Effector CD4-positive, alpha-beta T cell (primary cell): ENCODE measurements at places on chromosomes 12 and 14.
A peak's percentile ranks its signal among the peaks of the same experiment; 100 is the strongest.

GRCh38 chr12:108447168-108447832 lies 67.8 kb upstream of the FICD start:
- no peak for DNase-seq

DNA sequence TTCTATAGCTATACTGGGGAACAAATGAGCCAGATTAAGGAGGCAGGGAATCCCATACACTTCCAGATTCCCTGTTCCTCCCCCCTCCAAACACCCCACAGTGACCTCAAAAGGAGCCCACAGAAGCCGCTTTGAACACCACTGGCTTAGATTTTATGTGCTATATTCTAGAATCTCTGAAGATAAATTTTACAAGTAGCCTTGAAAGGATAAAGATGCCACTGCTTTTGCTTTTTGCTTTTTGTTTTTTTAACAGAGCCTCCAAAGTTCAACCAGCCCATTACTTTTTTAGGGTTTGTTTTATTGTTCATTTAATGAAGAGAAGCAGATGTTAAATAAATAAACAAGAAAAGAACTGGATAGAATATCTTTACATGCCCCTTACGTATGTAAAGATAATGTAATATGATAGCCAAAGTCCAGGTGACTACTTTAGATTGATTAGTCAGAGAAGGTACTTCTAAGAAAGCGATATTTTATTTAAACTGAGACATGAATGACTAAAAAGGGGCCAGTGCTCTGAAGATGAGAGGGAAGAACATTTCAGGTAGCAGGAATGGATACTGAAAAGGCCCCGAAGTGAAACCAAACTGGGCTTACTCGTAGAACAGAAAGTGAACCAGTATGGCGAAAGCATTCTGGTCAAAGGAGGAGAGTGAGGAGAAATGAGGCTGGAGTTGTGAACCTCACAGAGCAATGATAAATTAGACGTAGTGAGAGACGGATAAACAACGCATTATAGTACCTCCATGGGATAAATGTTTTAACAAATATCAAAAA lies 44.6 kb downstream of the DUSP6 start:
- no peak for DNase-seq

DNA sequence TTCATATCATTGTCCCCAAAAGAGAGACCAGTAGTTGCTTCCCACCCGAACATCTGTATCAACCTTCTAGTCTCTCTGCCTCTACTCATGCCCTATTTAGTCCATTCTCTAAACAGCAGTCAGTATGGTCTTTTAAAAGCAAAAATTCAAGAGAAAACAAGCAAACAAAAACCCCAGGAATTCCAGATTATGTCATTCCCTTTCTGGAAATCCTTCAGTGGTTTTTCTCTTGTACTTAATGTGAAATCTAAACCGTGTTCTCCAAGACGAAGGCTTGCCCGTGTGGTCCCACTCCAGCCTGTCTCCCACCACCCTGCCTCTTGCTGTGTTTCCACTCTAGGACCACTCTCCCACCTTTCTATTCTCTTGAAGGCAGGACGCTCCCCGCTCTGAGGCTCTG lies 90.8 kb downstream of the TMEM30B start:
- DNase-seq, result no peak

GRCh38 chr12:11880381-11880780 lies 190.4 kb upstream of the BCL2L14 start:
- DNase-seq, result no peak

DNA sequence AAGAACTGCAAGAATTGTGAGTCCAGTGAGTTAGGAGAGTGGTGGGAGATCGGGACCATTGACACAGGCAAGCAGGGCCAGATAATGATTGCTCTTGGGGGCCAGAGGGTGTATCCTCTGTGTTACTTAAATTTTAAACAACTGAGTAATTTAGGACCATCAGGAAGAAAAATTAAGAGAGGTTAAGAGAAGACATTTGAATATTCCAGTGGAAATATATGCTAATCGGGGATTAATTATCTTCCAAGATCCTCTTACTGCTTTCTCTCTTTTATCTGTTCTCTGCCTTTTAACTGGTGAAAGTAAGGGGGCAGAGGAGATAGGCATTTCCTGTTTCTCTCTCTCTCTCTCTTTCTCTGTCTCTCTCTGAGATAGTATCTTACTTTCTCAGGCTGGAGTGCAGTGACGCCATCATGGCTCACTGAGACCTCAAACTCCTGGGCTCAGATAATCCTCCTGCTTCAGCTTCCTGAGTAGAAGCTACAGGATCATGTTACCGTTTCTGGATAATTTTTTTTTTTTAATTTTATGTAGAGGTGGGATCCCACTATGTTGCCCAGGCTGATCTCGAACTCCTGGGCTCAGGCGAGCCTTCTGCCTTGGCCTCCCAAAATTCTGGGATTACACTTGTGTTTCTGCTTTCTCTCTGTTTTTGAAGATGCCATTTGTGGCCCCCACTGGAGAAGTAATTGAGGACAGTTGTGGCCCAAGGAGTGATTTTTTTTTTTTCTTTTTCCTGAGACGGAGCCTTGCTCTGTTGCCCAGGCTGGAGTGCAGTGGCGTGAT lies 85.1 kb downstream of the DIP2B start:
- DNase-seq, result no peak

GRCh38 chr12:16008421-16008824 lies 97.3 kb downstream of the DERA start:
- no peak for DNase-seq

- no peak for DNase-seq
These were observed 10.9 kb upstream of the LGMN start for GRCh38 chr14:92759300-92759678.

DNA sequence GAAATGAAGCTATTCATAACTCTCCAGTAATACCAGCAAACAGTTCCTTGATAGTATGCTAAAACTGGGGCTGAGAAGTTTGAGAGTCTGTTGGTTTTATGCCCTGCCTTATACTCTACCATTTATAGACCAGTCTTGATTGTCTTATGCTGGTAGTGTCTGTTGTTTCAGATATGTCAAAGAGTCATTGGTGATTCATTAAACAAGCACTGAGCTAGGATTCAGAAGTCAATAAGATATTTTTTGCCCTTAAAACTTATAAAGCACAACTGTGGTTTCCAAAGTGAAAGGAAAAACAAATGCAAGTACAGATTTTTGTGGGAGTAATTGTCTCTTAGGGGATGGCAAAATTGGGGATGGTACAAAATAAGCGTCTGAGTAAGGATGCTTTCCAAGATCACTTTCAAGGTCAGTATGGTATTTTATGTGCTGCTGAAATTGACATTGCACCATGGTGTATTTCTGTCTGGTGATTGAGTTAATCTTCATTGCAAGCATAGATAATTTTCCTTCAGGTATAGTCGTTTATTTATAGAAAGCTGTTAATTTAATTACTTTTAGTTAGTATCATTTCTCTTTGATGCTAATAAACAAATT lies 289.5 kb upstream of the E2F7 start:
- DNase-seq, result no peak

- DNase-seq, result peak; percentile 50
These were observed 782.5 kb downstream of the TMEM121 start for GRCh38 chr14:106308839-106309389.

- DNase-seq, result no peak
These were observed 2.1 kb upstream of the FOXG1 start for GRCh38 chr14:28764257-28765160.

DNA sequence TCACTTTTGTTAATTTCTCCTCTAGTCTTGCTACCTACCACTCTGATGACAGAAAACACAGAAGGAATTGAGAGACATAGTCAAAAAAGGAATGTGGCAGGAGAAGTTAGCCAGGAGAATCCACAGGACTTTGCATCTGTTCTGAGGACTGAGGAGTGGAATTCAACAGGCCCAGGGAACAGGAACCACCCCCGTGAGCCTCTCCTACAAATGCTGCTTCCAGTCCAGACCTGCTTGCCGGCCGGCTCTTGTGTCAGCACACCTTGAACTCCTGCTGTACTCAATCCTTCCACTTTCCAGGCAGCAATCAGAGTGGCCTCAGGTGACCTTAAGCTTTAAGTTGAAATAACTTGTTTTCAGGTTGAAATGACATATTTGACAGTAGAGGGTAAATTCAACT lies 903.1 kb downstream of the BCL11B start:
- no peak for DNase-seq

DNA sequence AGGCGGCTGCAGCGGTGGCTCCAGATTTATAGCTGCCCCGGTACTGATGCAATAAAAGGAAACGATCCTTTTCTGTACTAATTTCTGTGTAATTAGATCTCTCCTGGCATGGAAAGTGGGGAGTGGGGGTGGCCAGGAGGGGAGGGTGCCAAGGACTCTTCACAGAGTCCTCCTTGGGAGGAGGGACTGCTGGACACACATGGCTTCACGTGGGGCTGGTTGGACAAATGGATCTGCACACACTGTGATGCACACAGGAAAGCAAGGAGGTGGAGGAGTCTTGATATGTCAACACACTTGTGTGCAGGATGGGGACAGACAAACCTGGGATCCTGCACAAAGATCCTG lies 23.8 kb upstream of the ATP5MC2 start:
- no peak for DNase-seq

DNA sequence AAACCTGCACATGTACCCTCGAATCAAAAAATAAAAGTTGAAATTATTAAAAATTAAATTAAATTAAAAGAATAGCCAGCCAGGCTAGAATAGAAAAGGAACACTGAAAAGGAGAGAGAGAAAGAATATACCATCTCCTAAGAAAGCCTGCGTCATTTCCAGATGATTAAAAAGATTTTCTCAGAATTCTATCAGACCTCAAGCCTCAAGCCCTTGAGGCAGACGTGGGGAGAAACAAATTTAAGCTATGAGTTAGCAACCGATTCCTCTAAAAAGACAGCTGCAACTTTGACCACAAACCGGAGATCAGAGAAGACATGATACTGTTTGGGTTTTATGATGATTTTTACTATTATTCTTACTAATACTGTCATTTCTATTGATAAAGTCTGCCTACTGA lies 138.3 kb downstream of the KSR2 start:
- no peak for DNase-seq

- DNase-seq, result no peak
These were observed 20.3 kb downstream of the DCAF5 start for GRCh38 chr14:69132513-69133181.

DNA sequence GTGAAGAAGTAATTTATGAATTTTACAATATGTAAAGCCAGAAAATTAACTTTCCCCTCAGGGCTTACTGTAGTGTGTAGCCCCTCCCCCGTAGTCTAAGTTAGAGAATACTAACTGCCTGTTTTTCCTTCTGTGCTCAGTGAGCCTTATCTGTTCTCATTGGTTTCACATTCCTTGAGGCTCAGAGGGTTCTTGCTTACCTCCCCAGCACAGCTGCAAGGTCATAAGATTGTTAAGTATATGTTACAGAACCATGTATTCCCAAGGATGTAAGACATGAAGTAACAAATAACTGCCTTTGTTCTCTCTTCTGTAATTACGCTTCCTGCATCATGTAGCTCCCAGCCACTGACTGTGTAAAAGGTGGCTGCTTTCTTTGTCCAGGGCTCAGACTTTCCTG lies 1351.1 kb downstream of the TMEM121 start:
- DNase-seq, result no peak
